ENCODE measurements at places on chromosomes 13 and 19.

GRCh38 chr13:102974317-102975087 lies 91.7 kb downstream of the SLC10A2 start:
- DNase-seq = no peak

DNA sequence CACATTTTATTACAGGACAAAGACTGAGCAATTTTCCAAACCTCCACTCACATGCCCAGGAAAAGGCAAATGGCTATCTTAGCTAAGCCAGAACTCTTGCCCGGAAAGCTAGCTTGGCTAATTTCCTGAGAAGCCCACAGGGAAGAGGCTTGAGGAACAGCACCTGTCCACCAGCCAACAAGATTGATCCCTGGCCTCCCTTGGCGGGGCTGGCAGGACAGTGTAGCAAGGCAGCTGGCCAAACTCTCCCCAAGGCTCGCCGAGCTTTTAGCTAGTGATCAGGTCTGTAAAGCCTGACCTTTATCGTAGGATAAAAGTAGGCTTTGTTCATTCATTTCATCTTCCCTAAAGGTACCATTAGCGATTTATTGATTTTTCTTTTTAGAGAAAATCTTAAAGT lies 101.4 kb downstream of the UQCRFS1 start:
- DNase-seq = no peak

GRCh38 chr13:103703246-103703645 lies 637.0 kb upstream of the SLC10A2 start:
- DNase-seq = no peak

GRCh38 chr19:46731007-46731501 lies 14.1 kb upstream of the PRKD2 start:
- DNase-seq = no peak

GRCh38 chr13:26951581-26952177 lies 191.1 kb upstream of the GPR12 start:
- DNase-seq = no peak

DNA sequence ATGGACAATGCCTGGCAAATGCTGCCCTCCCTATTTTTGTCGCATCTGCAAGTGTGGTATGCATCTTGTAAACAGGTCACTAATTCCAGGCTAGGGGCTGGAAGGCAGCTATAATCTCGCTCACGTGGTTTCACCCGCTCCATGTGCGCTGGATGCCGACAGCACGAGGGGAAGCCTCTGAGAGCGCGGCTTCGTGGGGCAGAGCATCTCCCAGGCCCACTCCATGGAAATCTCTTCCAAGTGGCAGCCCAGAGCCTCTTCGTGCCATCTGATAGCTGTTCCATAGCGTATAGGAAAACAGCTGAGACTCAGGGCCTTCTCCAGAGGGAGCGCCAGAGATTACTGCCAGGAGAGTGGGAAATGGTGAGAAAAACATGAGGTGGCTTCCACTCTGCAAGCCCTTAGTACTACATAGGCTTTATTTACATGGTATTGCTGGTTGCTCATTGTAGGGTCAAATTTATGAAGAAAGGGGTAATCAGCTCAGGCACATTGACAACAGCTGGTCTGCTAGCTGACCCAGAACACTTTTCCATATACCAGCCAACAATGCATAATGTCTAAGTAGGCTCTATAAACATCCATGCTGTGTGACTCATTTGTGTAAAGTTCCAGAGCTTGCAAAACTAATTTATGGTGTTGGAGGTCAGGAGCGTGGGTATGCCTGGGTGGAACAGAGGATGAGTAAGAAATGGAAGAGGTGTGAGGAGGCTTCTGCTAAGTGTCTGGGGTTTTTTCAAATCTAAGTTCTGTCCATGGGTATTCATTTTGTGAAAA lies 165.2 kb downstream of the SHISA2 start:
- DNase-seq = no peak

GRCh38 chr19:47350630-47351029 lies 1.5 kb downstream of the DHX34 start:
- DNase-seq = no peak

DNA sequence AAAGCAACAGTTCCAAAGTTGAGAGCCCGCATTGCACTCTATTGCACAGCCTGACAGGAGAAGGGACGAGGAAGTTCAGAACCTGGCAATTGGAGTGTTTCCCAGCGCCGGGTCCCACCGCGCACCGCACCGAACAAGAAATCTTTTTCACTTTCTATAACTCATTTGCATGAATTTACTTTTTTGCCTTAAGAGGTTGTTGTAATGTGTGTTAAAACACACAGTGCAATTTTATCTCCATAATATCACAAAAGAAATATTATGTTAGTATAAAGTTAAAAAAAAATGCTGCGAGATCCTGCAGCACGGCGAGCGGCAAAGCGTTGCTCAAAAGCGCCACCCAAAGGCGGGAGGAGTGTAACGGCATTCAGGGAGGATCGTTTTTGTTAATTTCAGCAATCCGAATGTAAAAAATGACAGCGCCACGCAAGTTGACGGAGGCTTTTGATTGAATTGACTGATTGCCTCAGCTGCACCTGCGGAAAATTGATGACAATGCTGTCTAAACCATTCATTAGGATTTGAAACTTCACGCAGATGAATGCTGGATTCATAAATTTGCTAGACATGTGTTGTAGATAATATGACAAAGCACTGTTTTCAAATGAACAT lies 303.6 kb upstream of the ZNF507 start:
- no peak for DNase-seq

- no peak for DNase-seq
Measured at GRCh38 chr19:49340069-49340864, 5.1 kb downstream of the CD37 start.

DNA sequence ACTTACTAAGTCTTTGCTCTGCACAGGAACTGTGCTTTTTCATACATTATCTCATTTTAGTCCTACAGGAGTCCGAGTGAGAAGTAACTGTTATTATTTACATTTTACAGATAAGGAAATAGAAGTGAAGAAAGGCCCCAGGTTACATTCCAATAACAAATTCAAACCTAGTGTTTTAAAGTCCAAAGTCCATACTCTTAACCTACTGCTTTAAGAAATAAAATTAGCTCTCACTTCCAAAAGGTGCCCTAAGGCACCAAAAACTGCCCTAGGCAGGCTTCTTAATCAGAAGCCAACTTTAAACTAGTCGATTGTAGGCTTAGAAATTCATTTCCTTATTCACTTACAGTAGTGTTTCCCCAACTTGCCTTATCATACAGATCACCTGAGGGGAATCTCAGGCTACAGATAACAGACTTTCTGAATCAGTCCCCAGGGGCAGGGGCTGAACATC lies 555.9 kb downstream of the DIAPH3 start:
- DNase-seq = no peak

- no peak for DNase-seq
Measured at GRCh38 chr19:49326165-49326704, 1.2 kb upstream of the SLC6A16 start.

DNA sequence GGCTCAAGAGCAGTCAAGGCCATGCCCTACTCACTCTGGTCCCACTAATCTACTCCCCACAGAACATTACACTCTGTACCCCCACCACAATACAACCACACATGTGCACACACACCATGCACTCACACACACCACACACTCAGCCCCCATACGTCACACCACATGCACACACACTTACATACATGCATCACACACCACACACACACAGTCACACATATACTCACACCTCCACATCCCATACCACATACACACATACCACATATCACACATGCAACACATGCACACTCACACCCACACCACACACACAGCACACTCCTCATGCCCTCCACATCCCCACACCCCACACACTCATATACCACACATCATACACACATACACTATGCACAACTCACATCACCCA lies 67.6 kb downstream of the RASL11A start:
- no peak for DNase-seq

- no peak for DNase-seq
Measured at GRCh38 chr13:41460930-41461329, 3.6 kb downstream of the RGCC start.

- no peak for DNase-seq
Measured at GRCh38 chr13:43441464-43441863, 345.3 kb downstream of the ENOX1 start.

Measured in effector CD4-positive, alpha-beta T cell (primary cell).